ENCODE measurements at places on chromosomes 1 and 21.

DNA sequence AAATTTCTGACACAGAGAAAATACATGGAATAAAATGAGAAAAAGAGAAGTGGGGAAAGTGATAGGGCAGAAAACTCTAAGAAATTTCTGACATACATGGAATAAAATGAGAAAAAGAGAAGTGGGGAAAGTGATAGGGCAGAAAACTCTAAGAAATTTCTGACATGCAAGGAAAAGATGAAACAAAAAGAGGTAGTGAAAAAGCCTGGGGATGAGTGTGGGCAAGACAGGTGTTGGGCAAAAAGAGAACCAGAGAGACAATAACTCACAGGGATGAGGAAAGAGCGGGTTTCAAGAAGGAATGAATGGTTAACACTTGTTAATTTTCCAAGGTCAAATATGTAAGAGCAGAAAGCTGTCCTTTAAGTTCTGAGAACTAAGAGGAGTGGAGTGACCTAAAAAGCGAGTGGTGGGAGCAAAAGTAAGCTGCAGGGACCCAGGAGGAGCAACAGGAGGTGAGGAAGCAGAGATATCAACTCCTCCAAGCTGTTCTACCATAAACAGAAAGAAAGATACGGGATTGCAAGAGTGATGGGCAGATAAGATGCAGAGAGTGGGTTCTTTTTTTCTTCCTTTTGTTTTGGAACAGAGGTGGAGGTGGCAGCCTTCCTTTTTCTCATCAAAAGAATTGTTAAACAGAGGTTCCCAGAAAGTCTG lies 29.9 kb upstream of the EXO1 start:
- no peak for DNase-seq

- no peak for DNase-seq
Observed at GRCh38 chr1:172345077-172345476, 75.4 kb upstream of the C1orf105 start.

DNA sequence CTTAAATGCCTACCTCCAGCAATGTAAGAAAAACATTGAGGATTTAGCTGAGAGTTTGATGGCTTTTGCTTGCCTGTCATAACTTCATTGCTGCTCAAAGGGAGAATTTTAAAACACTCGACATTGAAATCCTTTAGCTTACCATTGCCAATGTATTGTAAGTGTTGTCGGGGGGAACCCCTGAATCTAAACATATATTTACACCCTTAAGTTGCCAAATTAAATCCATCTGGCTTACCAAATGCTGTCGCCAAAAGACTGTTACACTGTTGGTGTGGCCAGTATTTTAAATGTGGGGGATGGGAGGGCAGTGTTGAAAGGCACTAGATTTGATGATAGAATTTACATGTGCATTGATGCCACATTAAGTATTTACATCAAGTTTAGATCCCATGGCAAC lies 24.9 kb upstream of the C1orf105 start:
- no peak for DNase-seq

GRCh38 chr1:90834886-90835660 lies 118.0 kb upstream of the BARHL2 start:
- DNase-seq, result no peak

GRCh38 chr1:7898962-7899361 lies 41.7 kb downstream of the TNFRSF9 start:
- no peak for DNase-seq

DNA sequence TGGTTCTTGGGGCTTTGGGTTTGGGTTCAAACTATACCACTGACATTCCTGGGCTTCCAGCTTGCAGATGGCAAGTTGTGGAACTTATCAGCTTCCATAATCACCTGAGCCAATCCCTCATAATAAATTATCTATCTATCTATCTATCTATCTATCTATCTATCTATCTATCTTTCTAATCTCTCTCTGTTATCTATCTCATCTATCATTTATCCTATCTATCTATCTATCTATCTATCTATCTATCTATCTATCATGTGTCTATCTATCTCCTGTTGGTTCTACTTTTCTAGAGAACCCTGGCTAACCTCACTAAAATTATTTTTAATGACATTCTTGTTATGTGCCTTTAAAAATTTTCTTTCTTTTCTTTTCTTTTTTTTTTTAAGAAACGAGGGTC lies 35.8 kb upstream of the AKT3 start:
- no peak for DNase-seq

GRCh38 chr1:170402476-170403311 lies 129.3 kb upstream of the GORAB start:
- no peak for DNase-seq

GRCh38 chr1:185406006-185406690 lies 89.1 kb upstream of the IVNS1ABP start:
- no peak for DNase-seq

DNA sequence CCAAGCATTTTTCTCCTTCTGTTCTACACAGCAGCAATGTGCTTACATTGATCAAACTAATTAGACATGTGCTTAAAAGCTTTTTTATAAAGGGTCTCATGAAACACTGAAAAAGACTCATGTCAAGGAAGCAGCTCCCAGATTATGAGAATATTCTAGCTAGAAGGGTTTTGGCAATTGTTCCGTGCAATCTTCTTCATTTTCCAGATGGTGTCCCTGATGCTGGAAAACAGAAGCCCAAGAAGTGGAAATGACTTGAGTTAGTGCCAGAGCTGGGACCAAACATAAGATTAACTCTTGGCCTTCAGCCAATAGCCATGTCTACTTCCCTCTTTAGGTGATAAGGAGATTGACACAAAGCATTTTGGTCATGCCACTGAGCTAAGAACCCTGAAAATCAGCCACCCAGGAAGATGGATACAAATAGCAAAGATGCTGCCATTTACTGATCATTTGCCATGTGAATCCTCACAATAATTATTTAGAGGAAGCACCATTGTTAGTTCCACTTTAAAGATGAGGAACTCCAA lies 110.8 kb downstream of the MATN1 start:
- no peak for DNase-seq

- DNase-seq, result no peak
Observed at GRCh38 chr21:44534688-44535087, 5.3 kb downstream of the KRTAP10-1 start.

DNA sequence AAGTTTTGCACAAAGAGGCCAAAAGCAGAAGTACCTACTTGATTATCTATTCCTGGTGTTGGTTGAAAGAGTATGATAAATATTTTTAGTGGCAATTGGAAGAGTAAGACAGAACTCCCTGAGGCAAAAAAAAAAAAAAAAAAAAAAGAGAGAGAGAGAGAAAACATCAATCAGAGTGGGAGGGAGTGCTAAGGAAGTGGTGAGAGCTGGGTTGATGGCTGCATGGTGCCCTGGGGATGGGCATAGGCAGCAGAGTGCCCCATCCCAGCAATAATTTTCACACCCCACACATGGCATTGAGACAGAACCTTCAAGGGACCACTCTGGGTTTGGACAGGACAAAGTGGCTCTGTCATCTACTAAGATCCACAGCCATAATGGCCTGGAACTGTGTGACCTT lies 59.4 kb upstream of the FAM20B start:
- DNase-seq, result no peak

DNA sequence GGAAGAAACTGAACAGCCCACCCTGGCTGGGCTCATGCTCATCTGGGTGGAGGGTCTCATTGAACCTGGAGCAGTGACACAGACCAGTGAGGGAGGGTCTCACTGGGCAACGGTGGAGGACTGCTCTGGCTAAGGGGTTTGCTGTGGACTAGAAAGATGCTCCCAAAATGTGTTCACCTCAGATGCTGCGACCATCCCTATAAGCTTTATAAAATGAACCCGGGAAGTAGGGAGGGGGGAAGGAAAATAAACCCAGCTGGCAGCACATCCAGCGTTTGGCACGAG lies 34.5 kb upstream of the LBR start:
- DNase-seq, result no peak

- DNase-seq, result no peak
Observed at GRCh38 chr1:162207862-162208261, 138.4 kb downstream of the NOS1AP start.

Measured in NCI-H460 (cell line).